WERI-Rb-1 (cell line): ENCODE measurements at places on chromosomes 11 and 22.

- no peak for DNase-seq
Measured at GRCh38 chr11:45926536-45927331, 4.3 kb downstream of the LARGE2 start.

DNA sequence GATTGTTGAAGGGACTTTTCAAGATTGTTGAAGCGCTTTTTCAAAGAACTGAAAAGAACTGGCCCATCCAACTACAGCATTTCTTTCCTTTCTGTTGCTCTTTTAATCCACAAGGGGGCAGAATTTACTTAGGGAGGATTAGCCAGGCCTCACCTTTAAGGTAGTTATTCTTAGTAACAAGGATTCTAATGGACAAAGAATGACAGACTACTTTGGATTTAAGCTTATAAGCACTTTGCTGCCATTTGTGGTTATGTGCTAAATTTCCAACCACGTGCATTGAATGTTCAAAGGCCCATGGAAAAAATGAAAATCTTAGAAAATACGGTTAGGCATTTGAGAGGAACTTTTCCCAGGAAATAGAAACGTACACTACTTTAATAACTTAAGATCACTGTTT is 49.5 kb upstream of the HSPA8 start:
- DNase-seq: no peak

- no peak for DNase-seq
Measured at GRCh38 chr11:83600661-83601060, 314.5 kb upstream of the CCDC90B start.

- no peak for DNase-seq
Measured at GRCh38 chr11:47971501-47971900, 8.9 kb upstream of the PTPRJ start.

DNA sequence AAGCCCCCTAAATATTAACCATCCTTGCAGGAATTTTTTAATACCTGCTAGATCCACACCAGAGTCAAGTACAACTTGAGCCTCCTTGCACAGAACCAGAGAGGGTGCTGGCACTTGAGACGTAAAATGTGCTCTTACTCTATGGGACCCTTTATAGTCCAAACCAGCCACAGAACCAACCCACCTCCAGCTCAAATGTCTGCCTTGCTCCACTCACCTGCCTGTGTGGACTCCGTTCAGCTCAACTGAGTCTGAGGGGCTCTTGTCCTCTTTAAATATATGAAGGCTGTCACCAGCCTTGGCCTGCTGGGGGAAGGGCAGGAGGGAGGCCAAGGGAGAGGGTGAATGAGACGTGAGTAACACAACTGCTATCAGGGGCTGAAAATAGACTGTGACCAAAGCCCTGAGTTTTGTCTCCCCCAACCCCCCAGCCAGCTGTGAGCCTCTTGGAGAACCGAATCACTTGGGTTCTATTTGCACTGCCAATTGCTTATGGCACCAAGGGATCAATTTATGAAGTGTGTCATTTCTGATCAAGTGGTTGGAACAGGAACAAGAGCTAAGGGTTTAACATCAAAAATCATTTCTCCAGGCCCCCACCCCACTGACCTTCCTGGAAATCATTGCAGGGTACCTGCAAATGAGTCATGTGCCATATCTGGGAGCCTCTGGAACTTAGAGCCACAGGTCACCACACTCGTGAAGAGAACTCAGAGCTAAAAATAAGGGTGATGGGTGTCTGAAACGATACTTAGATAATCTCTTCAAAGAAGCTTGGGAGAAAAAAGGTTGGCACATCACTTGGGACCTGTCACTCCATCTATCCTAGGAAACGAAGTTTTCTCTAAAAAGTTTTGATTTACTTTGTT is at the start of gene CSRP3:
TSS of gene CSRP3 (minus strand) at position 247 of the 869 bp plus-strand sequence. CDS start 9,535 bp downstream, outside the sequence.
- DNase-seq: no peak

DNA sequence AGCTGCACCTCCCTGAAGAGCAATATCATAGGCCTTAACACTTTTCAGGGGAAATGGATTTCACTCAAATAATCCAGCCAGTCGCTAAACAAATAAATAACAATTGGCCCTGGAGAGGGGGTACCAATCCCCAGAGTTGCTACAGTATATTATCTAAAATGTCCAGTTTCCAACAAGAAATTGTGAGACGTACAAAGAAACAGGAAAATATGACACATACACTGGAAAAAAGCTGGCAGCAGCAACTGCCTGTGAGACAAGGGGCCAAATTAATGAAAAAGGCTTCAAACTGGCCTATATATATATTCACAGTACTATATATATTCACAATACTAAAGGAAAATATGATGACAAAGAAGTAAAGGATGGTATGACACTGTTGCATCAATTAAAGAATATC is 4.0 kb downstream of the NF2 start:
- DNase-seq: no peak

- DNase-seq: peak; percentile 69
Measured at GRCh38 chr11:88618327-88619070, 281.0 kb upstream of the CTSC start.

DNA sequence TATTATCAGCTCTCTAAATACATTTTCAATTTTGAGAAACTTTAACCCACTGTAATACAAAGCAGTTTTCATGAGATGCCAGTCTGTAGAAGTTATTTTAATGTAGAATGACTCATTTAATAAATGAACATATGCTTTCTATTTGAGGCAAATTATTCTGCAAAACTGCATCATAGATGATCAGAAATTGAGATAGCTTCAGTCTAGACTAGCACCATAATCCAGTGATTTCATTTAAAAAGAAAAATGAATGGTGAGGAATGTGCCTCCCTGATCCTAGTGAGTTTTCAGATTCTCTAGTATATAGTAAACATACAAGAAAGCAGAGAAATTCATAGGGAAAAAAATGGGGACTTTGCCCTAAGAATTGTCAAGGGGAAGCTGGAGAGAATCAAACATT is 66.1 kb downstream of the OR5AK2 start:
- DNase-seq: no peak

GRCh38 chr11:6737872-6738466 is 33.8 kb downstream of the OR2AG2 start:
- peak; percentile 48 for DNase-seq

DNA sequence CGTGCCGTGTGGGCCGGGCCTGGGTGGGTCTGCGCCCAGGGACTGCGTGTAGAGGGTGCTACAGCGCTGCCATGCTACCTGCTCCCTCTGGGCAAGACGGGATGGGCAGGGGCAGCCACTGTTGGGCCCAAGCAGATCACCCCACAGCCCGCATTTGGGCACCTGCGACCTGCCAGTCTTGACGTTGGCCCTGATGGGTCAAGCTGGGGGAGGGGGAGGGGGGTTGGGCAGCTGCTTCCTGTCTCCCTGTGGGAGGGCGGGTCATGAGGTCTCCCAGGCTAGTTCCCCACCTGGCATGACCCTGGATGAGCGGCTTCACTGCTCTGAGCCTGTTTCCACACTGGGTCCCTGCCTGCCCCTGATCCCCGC is 2.8 kb upstream of the RPS19BP1 start:
- peak; percentile 81 for DNase-seq

- DNase-seq: peak; percentile 80
Measured at GRCh38 chr11:114928260-114928870, 250.0 kb downstream of the NXPE2 start.

DNA sequence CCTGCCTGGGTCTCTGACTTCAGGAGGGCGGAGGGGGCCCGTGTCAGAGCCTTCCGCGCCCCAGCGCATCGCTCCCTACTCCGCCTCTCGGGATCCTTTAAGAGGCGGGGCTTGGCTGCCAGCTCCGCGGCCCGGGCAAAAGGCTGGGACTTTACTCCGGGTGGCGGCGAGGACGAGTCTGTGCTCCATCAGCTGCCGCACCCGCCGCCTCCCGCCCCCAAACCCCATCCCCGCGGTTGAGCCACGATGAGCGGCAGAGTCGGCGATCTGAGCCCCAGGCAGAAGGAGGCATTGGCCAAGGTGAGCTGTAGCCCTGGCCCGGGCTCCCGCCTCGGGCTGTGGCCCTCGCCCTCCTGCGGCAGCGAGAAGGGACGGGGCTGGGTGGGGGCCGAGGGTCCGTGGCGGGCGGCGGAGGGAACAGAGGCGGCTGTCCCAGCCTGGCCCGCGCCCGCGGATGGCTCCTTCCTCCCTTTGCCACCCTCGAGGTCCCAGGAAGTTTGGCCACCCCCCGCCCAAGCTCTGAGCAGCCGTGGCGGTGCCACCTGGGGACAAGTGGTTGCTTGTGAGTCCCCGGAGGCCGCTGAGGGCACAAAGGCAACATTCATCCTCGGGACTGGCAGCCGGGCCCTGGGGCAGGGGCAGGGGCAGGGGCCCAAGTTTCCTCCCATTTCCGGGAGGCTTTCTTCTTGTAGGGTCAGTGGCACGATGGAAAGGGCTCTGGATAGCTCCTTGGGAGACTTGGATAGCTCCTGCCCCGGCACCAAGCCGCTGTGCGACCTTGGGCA is at the start of gene SEC14L2:
TSS of gene SEC14L2 (plus strand) at position 148 of the 785 bp plus-strand sequence. CDS start at position 247, 99 bp downstream.
- peak; percentile 78 for DNase-seq

DNA sequence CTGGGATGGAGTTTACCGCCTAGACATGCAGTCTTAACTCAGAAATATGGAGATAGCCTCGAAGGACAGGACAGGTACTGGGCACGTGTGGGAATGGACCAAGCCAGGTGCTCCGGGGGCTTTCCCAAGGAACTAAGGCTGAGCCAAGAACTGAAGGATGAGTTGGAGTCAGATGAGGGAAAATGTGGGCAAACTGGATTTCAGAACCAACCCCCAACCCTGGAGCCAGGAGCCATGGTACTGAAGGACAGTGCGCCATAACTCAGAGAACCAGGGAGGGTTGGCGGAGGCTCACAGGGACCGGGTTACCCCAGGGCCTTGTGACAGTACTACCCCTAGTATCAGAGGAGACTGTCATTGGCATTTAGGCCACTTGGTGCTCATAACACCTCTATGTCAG is 2.5 kb upstream of the MIF start:
- DNase-seq: no peak

- DNase-seq: no peak
Measured at GRCh38 chr22:36541831-36542411, 13.0 kb upstream of the EIF3D start.

GRCh38 chr11:93194673-93195291 is 3.0 kb downstream of the SLC36A4 start:
- no peak for DNase-seq

DNA sequence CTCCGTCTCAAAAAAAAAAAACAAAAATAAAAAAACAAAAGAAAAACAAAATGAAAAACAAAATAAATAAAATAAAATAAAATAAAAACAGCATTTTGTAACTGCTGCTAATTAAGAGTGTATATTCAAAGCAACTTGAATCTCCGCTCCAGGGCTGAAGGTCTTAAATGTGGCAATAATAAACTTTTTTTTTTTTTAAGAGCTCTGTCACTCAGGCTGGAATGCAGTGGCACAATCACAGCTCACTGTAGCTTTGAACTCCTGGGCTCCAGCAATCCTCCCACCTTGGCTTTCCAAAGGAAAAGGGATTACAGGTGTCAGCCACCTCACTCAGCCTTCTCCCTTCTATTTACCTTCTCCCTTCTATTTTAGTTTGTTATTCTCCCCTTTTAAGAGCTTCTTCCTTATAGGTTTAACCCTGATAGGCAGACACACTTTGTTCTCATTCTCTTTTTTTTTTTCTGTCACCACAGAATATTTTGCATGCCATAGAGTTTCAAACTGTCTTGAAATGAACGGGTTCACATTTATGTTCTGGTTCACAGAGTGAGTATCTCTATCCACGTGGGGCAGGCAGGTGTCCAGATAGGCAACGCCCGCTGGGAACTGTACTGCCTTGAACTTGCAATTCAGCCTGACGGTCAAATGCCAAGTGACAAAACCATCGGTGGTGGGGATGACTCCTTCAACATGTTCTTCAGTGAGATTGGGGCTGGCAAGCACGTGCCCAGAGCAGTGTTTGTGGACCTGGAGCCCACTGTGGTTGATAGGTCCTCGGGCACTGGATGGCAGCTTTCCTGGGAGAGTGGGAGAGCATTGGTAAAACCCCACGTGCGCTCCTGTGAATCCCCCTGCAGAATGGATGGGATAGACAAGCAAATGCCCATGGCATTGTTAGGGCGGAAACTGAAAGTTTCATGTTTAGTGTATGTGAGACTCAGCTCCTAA is 19.4 kb downstream of the LRRC74B start:
- DNase-seq: no peak

DNA sequence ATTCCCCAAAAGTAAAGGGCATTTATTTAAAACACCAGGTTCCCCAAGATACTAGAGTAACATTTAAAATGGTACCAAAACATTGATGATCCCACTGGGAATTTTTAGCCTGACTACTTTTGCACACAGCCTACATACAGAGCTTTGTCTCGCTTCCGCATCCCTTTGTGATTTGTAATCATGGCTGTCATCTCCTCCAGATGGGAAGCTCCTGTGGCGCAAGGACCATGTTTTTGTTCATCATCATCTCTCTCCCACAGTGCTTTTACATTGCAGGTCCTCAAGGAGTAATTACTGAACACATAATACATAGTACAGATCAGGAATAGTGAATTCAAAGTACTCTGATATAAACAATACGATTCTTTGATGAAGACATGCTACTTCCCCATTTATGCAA is 231.2 kb upstream of the MTNR1B start:
- DNase-seq: no peak

DNA sequence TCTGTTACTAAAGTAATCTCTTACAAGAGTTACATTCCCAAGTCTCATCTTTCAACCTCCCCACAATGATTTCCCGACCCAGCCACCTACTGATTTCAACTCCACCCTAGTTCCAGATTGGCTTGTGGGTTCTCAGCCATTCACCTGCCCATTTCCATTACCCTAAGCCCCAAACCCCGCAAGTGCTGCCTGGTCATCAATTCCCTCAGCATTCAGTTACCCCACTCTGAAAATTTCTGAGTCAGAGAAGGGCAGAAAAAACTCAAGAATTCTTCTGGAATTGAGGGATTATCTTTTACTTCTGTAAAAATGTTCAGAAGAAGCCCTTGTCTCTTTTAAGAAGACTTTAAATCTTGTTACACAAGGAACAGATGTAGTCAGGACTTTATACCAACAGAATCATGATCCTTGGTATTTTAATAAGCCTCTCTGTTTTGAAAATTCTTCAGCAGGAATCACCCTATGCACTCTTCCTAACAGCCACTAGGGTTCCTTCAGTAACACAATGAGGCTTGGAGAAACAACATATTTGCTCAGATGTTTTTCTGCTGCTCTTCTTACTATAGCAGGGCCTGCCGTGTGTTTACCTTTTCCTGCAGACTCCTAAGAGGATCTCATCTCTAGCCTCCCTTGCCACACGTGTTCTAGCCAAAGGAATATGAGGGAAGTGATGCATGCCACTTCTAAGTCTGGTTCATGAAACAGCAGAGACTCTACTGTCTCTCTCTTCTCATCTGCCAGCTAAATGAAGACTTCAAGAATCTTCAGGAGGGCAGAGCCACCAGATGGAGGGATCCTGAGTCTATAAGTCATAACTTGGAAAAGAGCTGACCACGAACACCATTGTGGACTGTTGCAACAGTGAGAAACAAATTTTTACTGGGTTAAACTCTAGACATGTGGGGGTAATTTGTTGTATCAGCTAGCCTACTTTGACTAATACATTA is 29.3 kb upstream of the PAMR1 start:
- DNase-seq: no peak

DNA sequence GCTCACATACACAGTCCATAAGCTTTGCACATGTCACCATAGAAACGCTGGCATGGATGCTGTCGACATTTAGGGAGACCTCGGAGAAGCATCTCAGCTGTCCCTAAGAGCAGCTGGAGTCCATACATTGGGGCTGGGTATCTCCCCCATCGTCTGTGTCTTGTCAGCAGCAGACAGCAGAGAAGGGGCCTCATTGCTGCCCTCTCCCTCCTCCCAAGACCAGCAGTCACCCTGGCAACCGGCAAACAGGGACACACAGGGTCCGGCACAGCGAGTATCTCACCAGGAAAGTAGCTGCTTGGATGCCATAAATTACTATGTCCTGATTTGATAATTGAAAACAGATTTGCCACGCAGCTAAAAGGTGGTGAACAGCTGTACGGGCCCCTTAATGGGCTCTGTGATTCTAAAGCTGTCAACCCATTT is 84.4 kb downstream of the CD44 start:
- DNase-seq: peak; percentile 80
